ENCODE measurements at places on chromosomes 5 and 9. TPM values are rescaled to one million over a fixed set of nuclear protein-coding genes. Genes with fewer than 3 reads are reported as not detected.

Gene SPINK6
- total RNA-seq = not detected

Gene PBX3
- 15.3 TPM for total RNA-seq

Gene PCDHA6
- 0.30 TPM for total RNA-seq

Gene FRMPD1
- total RNA-seq = 2.1 TPM

Gene HAVCR2
- total RNA-seq = 8.1 TPM

Gene TLE4
- total RNA-seq = 21.0 TPM

Gene DND1
- total RNA-seq = 0.30 TPM

Gene FAM174A
- total RNA-seq = 15.7 TPM

Gene PPIC
- 25.5 TPM for total RNA-seq

Data from skin of body (tissue), 3 donors.